ENCODE measurements at places on chromosomes 1 and 21. TPM values are rescaled to one million over a fixed set of nuclear protein-coding genes. Genes with fewer than 3 reads are reported as not detected.

- DNase-seq: no peak
Measured at GRCh38 chr1:204254031-204254661, 40.4 kb upstream of the GOLT1A start.

Gene S100A7
- not detected for total RNA-seq

Gene LRRN2
- not detected for total RNA-seq

Gene L1TD1
- not detected for total RNA-seq
